ENCODE measurements at places on chromosomes 6 and 20. TPM values are rescaled to one million over a fixed set of nuclear protein-coding genes. Genes with fewer than 3 reads are reported as not detected.
A peak's percentile ranks its signal among the peaks of the same experiment; 100 is the strongest.

The COL19A1 gene
- total RNA-seq = not detected

The VGLL2 gene
- not detected for total RNA-seq

The SLC22A3 gene
- total RNA-seq = 37.7 TPM

The POU5F1 gene
- total RNA-seq = 12.6 TPM

The GOPC gene
- total RNA-seq = 21.0 TPM

The DUSP22 gene
- 108 TPM for total RNA-seq

DNA sequence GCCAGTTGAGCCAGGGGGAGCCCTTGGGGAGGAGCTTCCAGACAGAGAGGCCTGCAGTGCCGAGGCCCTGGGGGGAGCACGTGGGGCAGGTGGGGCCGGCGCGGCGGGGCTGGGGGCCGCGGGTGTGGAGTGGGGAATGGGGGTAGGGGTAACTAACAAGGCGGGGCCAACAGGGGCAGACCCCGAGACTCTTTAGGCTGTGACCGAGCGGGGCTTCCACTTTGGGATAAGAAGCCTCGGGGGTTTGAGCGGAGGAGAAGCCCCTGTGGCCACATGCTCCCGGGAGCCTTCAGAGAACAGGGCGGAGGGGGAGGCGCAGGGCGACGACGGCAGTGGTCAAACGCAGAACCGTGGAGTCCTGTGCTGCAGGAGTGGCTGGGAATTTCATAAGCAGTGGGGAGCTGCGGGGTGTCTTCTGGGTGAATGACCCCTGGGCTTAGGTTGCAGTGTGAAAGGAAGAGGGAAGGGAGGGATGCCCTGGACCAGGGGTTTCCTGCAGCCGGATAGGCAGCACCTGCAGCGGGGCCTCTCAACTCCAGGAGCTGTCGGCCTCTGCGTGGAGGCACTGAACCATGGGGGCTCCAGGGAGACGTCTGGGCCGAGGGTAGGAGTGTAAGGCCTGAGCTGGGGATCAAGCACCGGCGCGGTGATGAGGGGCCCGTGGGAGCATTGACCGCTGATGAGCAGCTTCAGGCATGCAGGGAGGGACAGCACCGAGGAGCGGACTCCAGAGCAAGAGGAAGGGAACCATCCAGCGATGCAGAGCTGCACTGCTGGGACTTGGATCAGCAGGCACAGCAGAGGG is 121.0 kb downstream of the SYNDIG1 start:
- no peak overlapping the region for H3K4me3 ChIP-seq
- H3K4me1 ChIP-seq = no peaks in the 10 kb centered on the region
- no peaks in the 10 kb centered on the region for H3K36me3 ChIP-seq
- H3K27ac ChIP-seq = no peak overlapping the region

GRCh38 chr6:43339168-43339567 is 30.3 kb downstream of the ZNF318 start:
- no peak overlapping the region for H3K27ac ChIP-seq
- H3K27me3 ChIP-seq = no peaks in the 10 kb centered on the region
- no peak overlapping the region for H3K4me3 ChIP-seq
- no peak for DNase-seq

- H3K27ac ChIP-seq = peak overlapping the region; percentile 69
- no peak overlapping the region for H3K4me3 ChIP-seq
These were observed 64.7 kb downstream of the ARHGAP18 start for GRCh38 chr6:129645106-129645829.

DNA sequence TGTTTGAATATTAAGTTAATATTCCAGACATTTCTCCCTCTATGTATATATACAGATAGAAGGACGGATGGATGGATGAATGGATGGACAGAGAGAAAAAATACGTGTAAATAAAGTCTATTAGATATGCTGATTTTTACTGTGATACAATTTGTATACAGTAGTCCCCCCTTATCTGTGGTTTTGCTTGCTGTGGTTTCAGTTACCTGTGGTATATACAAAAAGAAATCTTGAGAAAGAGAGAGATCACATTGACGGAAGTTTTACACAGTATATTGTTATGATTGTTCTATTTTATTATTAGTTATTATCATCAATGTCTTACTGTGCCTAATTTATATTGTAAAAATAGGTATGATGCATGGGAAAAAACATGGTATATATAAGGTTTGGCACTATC is 290.2 kb downstream of the UTRN start:
- H3K27me3 ChIP-seq = no peaks in the 10 kb centered on the region
- no peaks in the 10 kb centered on the region for H3K4me1 ChIP-seq
- H3K4me3 ChIP-seq = no peak overlapping the region
- H3K36me3 ChIP-seq = no peaks in the 10 kb centered on the region
- no peak for DNase-seq

DNA sequence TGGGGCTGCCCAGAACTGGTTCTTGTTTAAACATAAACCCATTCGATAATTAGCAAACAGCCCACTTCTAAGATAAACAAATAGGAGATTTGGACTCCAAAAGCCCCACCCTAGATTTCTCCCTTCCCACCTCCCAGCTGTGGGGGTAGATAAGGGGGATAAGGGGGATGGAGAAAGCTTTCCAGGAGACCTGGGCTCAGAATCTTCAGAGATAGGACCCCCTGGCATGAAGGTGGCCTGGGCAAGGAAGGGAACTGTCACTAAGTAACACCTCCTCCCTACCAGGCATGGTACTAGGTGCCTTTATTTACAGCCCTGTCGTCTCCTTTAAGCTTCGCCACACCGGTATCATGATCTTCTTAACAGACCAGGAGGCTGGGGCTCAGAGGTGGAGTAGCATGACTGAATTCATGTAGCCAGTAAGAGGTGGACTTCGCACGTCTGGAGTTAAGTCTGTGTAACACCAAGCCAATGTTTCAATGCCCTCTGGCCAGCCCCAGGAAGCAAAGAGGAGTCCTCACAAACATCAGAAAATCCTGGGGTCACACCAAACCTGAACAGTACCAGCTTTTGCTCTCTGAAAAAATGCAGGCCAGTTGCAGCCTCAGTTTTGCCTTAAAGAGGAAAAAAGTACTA is 4.6 kb downstream of the SDC4 start:
- H3K27me3 ChIP-seq = no peaks in the 10 kb centered on the region
- H3K4me1 ChIP-seq = peaks cover 82% of the 10 kb centered on the region
- no peak for DNase-seq
- H3K27ac ChIP-seq = peak overlapping the region; percentile 92
- H3K4me3 ChIP-seq = peak overlapping the region; percentile 88
- H3K36me3 ChIP-seq = peaks cover 6% of the 10 kb centered on the region

DNA sequence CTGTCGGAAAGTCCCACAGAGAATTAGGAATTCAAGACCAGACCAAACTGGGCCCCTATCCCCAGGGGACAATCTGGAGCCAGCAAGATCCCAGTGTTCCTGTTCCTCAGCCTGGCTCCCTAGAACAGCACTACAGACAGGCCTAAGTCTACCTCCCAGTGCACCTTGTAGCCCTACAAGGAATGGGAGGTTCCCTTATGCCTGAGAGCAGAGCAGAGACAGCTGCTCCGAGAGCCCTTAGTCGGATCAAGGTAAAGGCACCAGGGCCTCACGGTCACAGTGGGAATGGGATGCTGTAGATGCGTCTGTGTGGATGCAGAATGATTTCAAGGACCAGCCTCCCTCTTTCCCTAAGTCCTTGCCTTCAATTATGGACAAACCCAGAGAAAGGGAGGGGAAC is 204.5 kb upstream of the STXBP5 start:
- no peak for DNase-seq
- no peaks in the 10 kb centered on the region for H3K27me3 ChIP-seq
- no peak overlapping the region for H3K4me3 ChIP-seq
- H3K4me1 ChIP-seq = no peaks in the 10 kb centered on the region
- no peaks in the 10 kb centered on the region for H3K36me3 ChIP-seq
- no peak overlapping the region for H3K27ac ChIP-seq

- H3K27ac ChIP-seq = no peak overlapping the region
- DNase-seq = no peak
- no peaks in the 10 kb centered on the region for H3K36me3 ChIP-seq
These were observed 474.1 kb downstream of the CD109 start for GRCh38 chr6:74170118-74170517.

GRCh38 chr6:118467181-118467580 is 80.9 kb upstream of the PLN start:
- no peaks in the 10 kb centered on the region for H3K36me3 ChIP-seq
- no peak for DNase-seq
- no peaks in the 10 kb centered on the region for H3K4me1 ChIP-seq

DNA sequence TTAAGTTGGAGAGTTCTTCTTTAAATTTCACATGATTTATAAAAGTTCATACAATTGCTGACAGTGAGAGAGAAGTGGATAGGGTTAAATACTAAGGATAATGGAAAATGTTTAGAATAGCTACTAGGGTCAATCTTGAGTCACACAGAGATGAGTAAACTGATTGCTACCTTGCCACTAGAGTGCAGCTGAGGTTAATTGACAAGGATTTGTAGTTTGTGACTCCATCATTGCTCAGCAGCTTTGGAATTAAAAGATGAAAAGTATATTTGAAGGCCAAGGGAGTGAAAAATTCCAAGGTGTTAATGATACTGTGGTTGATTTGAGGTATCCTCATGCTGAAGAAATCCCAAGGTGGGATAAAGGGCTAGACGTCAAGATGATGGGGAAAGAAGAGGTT is 524.0 kb downstream of the UTRN start:
- DNase-seq = no peak
- no peak overlapping the region for H3K27ac ChIP-seq
- no peak overlapping the region for H3K4me3 ChIP-seq
- H3K4me1 ChIP-seq = no peaks in the 10 kb centered on the region
- H3K27me3 ChIP-seq = no peaks in the 10 kb centered on the region
- H3K36me3 ChIP-seq = no peaks in the 10 kb centered on the region

- peaks cover 22% of the 10 kb centered on the region for H3K36me3 ChIP-seq
- H3K4me3 ChIP-seq = no peak overlapping the region
- peaks cover 7% of the 10 kb centered on the region for H3K4me1 ChIP-seq
- no peak for DNase-seq
- no peak overlapping the region for H3K27ac ChIP-seq
These were observed 483.5 kb downstream of the UTRN start for GRCh38 chr6:144768551-144769075.

DNA sequence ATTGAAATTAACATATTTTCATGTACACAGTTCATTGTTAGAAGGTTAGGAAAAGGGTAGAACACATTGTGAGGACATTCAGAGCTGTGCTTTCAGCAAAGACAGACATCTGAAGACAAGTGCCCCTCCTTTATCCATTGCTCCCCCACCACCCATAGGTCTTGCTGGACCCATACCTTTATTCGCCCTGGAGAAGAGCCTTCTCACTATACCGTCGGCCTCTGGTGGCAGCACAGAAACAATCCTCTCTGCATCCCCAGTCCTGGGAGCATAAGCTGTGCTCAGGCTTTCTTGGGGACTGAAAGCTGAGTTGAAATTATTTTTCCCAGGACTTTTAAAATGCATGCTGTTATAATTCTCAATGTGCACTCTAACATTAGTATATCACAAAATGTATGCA is 372.3 kb downstream of the EPHA7 start:
- H3K27ac ChIP-seq = no peak overlapping the region
- no peak overlapping the region for H3K4me3 ChIP-seq

GRCh38 chr20:2946988-2947961 is 74.0 kb downstream of the PTPRA start:
- H3K36me3 ChIP-seq = peaks cover 14% of the 10 kb centered on the region
- no peak overlapping the region for H3K27ac ChIP-seq
- peak; percentile 31 for DNase-seq
- no peak overlapping the region for H3K4me3 ChIP-seq
- no peaks in the 10 kb centered on the region for H3K27me3 ChIP-seq
- H3K4me1 ChIP-seq = peaks cover 10% of the 10 kb centered on the region

GRCh38 chr6:157242791-157243190 is 80.5 kb downstream of the TMEM242 start:
- H3K4me1 ChIP-seq = no peaks in the 10 kb centered on the region
- H3K36me3 ChIP-seq = no peaks in the 10 kb centered on the region
- DNase-seq = no peak
- H3K27me3 ChIP-seq = no peaks in the 10 kb centered on the region
- no peak overlapping the region for H3K27ac ChIP-seq

- H3K4me3 ChIP-seq = no peak overlapping the region
- no peaks in the 10 kb centered on the region for H3K4me1 ChIP-seq
- no peak overlapping the region for H3K27ac ChIP-seq
- no peak for DNase-seq
These were observed 279.7 kb upstream of the FLRT3 start for GRCh38 chr20:14617123-14617522.

- DNase-seq = peak; percentile 41
- H3K4me1 ChIP-seq = no peaks in the 10 kb centered on the region
- H3K36me3 ChIP-seq = no peaks in the 10 kb centered on the region
- H3K27ac ChIP-seq = no peak overlapping the region
These were observed 166.2 kb downstream of the TRIM27 start for GRCh38 chr6:28757429-28758045.

GRCh38 chr20:17936761-17937732 is 31.5 kb downstream of the SNX5 start:
- no peaks in the 10 kb centered on the region for H3K27me3 ChIP-seq
- H3K27ac ChIP-seq = peak overlapping the region; percentile 32
- peaks cover 10% of the 10 kb centered on the region for H3K36me3 ChIP-seq
- no peak overlapping the region for H3K4me3 ChIP-seq

DNA sequence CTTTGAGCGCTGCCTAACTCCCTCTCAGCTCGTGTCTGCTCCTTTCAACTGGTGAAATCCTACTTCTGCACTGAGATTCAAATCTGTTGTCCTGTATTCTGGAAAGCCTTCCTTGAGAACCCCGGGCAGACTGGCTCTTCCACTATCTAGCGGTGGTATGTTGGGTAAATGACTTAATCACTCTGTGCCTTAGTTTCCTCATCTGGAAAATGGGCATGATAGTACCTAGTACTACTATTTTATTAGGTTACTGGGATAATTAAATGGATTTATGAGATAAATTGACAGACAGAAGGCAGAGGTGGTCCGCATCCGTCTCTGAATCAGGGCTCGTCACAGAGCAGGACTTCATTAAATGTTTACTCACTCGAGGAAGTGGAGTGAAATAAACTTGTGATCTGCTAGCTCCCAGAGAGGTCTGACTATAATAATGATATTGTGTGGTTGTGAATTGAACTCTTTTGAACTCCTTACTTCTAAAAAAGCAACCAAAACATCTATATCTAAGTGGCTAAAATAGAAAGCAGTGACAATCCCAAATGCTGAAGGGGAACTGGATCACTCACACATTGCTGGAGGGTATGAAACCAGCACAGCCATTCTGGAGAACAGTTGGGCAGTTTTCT is 26.6 kb downstream of the PPP1R16B start:
- peak overlapping the region; percentile 40 for H3K27ac ChIP-seq
- H3K4me3 ChIP-seq = no peak overlapping the region
- DNase-seq = no peak
- H3K36me3 ChIP-seq = no peaks in the 10 kb centered on the region
- H3K27me3 ChIP-seq = no peaks in the 10 kb centered on the region

DNA sequence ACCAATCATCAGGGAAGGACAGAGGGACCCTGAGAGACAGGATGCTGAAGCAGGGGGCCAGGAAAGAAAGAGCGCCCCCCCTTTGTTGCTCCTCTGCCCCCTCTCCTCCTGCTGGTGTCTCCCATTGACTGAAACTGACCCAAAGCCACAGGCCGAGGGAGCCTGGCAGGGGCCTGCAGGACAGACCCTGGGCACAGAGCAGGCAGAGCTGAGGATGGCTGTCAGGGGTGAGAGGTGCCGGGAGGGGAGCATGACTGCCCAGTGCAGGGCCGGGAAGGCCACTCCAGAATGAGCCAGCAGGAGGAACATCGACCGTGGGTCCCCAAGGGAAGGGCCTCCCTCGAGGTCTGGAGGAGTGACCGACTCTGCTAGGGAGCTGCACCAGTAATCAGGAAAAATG is 427.8 kb downstream of the PREX1 start:
- H3K4me3 ChIP-seq = no peak overlapping the region
- H3K27ac ChIP-seq = no peak overlapping the region
- no peaks in the 10 kb centered on the region for H3K4me1 ChIP-seq
- H3K27me3 ChIP-seq = no peaks in the 10 kb centered on the region
